Stimulated activated CD4-positive, alpha-beta T cell treated with anti-CD3 and anti-CD28 coated beads, TNF-alpha, amount 100 ng/mL, for 4 hours (primary cell): ENCODE measurements at places on chromosomes 2 and 18.

GRCh38 chr18:4721545-4721944 is 266.4 kb upstream of the DLGAP1 start:
- no peak for DNase-seq

GRCh38 chr2:102238039-102238756 is 51.4 kb downstream of the IL1RL2 start:
- DNase-seq = no peak

DNA sequence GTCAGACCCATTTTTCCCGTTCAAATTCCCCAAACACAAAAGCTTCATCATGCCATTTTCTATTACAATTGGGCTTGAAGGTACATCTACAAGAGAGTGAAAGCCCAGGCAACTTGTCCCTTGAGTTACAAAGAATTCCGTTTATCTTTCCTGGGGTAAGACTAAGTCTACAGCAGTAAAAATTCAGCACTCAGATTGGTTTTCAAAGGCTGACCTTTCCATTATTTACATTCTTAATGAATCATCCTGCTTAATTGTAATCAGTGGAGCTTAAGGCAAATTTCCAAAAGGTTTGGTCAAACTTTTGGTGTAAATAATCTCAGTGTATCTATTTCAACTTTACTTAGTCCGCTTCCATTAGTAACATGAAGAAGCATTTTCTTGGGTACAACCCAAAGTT is 33.4 kb upstream of the ST3GAL5 start:
- DNase-seq = no peak

GRCh38 chr2:17573085-17573803 is 32.7 kb downstream of the VSNL1 start:
- DNase-seq = no peak

GRCh38 chr2:70888923-70889715 is 46.6 kb upstream of the ATP6V1B1 start:
- DNase-seq = no peak

GRCh38 chr2:181984814-181985631 is 630 bp upstream of the PPP1R1C start:
- no peak for DNase-seq
